ENCODE measurements at places on chromosomes 6 and 20.

DNA sequence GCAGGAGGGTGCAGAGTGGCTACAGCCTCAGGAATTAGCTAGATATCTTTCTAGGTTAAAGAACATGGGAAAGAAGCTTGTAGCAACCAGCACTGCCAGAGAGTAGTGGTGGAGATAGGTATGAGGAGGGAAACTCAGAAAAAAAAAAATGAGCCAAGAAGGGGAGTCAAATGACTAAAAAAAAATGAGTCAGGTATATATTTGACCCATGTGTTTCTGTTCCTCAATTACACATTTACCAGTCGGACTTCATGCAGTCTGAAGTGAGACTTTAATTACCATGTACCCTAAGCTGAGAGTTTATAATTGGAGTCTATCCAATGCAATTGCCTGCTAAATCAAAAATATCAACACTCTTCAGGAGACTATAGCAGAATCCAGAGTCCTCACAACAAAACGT is 964.6 kb downstream of the HACE1 start:
- DNase-seq = no peak

- DNase-seq = peak; percentile 45
Observed at GRCh38 chr6:151067684-151068596, 171.8 kb upstream of the AKAP12 start.

GRCh38 chr6:73742433-73742832 is 46.4 kb downstream of the CD109 start:
- no peak for DNase-seq

- DNase-seq = no peak
Observed at GRCh38 chr6:126812651-126813050, 305.8 kb upstream of the RSPO3 start.

GRCh38 chr6:112504621-112505020 is 157.5 kb downstream of the RFPL4B start:
- no peak for DNase-seq

DNA sequence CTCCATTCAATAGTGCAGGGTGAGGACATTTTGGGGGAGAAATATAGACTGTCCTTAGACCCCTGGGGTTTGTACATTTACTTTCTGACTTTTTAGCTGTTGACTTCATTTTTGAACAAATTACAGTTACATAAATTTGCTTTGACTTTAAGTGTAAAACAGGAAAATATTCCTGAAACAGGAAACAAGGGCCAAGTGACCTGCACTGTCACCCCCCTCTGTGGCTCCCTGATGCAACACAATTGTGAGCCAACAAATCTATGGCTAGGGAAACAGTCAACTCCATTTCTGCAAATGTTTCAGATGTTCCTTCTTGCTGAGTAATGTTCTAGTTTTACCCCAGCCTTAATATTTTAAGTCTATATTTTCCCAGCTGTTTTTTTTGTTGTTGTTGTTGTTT is 39.8 kb downstream of the HLA-A start:
- DNase-seq = no peak

DNA sequence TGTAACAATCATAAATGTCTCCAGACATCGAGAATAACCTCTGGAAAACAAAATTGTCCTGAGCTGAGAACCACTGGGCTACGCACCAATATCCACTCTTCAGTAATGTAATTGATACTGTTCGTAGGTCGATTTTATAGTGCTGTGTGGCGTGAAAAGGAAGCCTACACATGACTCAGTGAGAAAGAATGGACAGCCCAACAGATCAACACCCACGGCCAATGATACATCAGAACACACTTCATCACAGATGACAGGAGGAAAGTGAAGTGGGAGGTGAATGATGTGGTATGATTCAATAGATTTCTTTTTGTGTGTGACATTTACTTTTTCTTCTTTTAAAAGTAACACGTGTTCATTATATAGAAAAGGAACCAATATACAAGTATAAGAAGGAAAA is 93.5 kb downstream of the RPS12 start:
- DNase-seq = no peak

- DNase-seq = no peak
Observed at GRCh38 chr20:63003546-63003945, 3.2 kb downstream of the BHLHE23 start.

- DNase-seq = no peak
Observed at GRCh38 chr20:22470620-22471026, 113.7 kb downstream of the FOXA2 start.

DNA sequence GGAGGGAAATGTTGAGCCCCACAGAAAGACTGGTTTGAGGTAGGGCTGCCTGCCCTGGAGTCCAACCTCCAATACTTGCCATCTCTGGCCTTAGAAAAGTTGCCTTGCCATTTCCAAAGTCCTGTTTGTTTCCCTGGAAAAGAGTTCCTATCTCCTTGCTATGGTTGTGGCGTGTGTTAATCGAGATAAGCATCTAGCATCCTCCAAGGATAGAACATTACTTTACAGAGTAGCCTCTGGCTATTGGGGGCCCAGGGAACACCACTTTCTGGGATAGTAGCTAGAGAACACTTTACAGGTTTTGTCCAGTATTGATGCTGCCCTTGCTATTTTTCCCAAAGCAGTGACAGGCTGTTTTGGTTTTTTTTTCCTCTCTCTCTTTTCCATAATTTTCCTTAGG is 57.4 kb upstream of the SASH1 start:
- DNase-seq = no peak

DNA sequence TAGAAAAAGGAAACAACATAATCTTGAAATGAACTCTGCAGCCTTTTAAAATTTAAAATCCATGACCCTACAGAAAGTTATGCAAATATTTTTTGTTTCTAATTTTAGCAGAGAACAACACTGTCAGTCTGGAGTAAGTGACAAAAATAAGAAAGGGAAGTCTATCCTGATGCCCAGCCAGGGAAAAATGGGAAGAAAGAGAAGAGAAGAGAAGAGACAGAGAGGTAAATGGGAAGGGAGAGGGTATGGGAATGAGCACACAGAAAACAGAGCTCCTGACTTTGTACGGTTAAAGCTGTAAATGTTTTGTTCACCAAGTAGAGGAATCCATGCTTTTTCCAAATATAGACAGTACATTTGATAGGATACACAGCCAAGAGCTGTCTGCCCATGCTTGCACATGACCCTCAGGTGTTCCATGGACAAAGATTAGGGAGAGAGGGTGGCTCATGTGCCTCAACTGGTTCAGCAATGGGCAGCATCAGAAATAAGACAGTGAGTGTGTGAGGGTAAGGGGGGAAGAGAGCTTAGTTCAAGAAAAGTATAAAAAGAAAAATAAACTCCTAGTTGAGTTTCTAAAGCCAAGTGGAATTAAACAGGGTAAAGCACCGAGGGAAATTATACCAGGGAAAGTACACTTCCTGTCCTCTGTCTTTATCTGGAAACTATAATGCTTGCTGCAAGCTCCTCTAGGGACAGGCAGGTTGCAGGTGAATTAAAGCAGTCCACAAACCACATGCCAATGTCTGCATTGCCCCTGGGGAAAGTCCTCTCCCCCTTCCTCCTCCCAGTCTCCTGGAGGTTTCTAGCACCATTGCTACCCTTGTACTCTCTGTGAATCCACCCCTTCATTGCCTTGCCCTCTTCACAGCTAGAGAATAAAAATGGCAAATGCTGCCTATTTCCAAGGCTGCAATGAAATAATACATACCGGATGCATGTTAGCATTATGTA is 30.0 kb downstream of the MAP3K5 start:
- no peak for DNase-seq

- DNase-seq = peak; percentile 54
Observed at GRCh38 chr6:26272171-26272637, 92.8 kb upstream of the BTN3A2 start.

DNA sequence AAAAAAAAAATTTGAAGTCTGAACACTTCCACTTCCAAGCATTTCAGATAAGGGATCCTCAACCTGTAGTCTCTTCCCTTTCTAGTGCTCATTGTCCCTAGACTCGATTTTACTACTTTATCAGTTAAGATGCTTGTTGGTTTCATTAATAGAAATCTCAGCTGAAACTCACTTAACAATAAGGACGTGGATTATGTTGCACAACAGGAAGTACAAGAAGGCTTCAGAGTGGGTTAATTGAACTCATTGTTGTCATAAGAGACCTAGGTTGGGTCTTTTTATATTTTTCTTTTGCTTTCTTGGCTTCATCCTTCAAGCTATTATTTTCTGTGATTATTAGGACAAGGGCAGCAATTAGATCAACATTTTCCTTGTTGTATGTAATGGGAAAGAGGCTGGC is 175.2 kb downstream of the CDKAL1 start:
- DNase-seq = no peak

GRCh38 chr20:62274332-62274950 is 28.4 kb upstream of the ADRM1 start:
- DNase-seq = no peak

DNA sequence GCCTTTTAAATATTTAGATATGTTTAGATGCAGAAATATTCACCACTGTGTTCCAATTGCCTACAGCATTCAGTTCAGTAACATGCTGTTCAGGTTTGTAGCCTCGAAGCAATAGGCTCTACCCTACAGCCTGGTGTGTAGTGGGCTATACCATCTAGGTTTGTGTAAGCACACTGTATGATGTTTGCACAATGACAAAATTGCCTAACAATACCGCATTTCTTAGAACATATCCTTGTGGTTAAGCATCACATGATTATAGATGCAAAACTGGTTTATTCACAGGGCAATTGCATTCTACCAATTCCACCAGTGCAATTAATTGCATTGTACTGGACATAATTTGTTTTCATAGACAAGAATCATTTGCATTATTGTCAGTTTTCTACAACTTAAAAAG is 7.9 kb upstream of the SLC22A16 start:
- DNase-seq = no peak

DNA sequence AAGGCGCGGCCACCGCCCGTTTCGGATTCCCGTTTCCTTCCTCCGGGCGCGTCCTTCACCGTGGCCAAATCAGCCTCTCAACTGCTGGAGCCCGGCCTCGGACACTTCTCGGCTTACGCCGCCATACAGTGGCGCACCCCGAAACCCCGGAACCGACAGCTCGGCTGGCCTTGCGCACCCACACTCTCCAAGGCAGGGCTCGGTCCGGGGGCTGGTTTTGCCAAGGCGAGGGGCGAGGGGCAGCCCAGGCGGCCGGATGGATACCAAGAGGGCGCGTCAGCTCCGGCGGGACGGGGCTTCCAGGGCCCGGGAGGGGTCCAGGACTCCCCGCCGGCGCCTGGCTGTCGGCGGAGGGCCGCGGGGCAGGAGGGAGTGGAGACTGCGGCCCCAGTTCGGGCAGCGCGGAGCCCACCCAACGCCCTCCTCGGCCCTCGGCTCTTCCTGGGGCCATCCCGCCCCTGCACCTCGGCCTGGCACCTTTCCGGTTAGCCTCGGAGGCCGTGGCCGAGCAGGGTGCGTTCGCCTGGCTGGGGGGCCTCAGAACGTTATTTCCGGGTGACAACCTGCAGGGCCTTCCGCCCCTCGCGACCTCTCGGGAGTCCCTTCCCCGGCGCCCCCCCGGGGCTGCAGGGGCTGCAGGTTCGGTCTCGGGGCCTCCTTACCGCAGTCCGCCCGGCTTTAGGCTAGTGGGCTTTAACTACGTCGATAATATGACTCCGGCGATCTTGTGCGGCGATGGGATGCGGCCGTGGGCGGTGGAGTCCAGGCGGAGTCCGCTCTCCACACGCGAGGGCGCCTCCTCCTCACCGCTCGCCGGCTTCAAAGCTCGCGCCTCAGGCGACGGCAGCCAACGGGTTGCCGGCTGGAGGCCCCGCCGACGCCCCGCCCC is 697 bp upstream of the CEP43 start:
- no peak for DNase-seq

GRCh38 chr6:152461556-152461955 is 175.6 kb downstream of the SYNE1 start:
- DNase-seq = no peak

DNA sequence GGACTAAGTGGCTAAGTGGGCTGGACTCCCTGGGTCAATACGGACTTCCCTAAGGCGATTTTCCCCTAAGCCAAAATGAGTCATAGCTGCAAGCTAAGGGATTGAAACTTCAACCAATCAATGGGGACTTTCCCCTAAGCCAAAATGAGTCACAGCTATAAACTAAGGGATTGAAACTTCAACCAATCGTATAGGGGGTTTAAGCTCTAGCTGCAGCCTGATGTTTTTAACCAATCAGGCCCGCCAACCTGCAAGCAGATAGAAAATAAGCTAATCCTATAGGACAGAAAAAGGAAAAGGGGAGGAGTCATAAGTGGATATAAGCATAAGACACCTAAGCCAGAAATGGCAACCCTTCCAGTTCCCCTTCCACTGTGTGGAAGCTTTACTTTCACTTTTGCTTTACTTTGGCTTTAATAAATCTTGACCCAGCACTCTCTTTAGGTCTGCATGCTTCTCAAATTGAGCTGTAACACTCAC is 655.0 kb upstream of the HS3ST5 start:
- no peak for DNase-seq

GRCh38 chr6:166959911-166960608 is 3.7 kb upstream of the RNASET2 start:
- no peak for DNase-seq

GRCh38 chr20:55135923-55136322 is 660.5 kb downstream of the DOK5 start:
- DNase-seq = no peak

- DNase-seq = peak; percentile 80
Observed at GRCh38 chr6:2988426-2989331, 11.0 kb upstream of the NQO2 start.

DNA sequence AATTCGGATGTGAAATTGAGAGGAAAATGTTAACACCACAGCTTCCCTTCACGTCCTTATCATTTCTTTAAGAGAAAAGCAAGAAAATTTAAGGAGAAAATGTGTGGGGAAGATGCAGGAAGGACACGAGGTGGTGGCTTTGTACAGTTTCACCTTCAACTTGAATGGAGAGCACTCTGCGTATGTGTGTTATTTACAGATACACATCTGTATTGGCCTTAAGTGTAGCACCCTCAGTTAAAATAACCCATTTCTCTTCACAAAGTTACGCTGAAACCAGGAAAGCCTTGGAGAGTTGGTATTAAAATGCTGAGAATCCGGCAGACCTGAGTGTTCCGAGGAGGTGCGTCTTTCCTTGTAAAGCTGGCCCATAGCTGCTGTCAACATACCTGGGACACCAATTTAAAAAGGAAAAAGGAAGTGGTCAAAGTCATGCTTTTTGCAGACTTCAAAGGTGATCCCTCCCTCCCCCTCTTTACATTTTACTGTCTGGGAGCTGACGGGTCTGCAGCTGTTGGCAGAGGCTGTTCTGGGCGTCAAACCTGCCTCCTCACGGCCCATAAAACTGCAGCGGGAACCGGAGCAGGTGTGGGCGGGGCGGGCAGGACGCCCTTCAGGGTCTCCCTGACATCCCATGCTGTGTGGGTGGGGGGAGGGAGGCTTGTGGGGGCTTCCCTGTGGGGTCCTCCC is 61.3 kb upstream of the TBXT start:
- no peak for DNase-seq

DNA sequence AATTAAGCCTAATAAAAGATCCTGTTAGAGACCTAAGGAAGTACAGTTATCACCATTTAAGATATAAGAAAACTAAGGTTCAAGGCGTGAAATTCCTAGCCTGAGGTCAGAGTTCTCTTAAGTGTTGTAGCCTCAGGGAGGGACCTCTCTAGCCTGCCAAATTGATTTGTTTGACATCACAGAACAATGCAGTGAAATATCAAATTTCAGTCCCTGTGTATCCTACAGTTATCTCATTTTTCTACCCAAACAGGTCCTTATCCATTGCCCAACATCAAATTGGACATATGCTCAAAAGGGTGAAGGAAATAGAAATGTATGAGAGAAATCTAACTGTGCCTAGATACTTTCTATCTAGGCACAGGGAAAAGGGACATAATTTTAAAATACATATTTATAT is 63.0 kb downstream of the NCOA7 start:
- DNase-seq = no peak

Measured in NCI-H774 (cell line).